ENCODE measurements at places on chromosomes 6 and 20.

DNA sequence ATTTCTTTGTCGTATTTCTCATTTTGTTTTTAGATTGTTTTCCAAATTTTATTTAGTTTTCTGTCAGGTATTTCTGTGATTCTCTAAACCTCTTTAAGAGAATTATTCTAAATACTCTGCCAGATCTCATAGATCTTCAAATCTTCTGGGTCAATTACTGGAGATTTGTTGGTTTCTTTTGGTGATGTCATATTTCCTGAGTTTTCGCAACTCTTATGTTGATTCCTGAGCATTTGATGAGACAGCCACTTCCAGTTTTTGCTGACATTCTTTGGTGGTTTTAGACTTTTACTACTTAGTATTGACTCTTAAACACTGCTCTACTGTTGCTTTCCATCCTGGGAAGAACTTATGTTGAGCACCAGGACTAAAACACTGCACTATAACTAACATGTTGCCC lies 21.9 kb downstream of the ADGB start:
- DNase-seq = no peak

- no peak for DNase-seq
These were observed 528.7 kb upstream of the SOX4 start for GRCh38 chr6:21064756-21065340.

- peak; percentile 92 for DNase-seq
These were observed 96.5 kb downstream of the HFE start for GRCh38 chr6:26183581-26184366.

- DNase-seq = no peak
These were observed 243.9 kb downstream of the LY86 start for GRCh38 chr6:6832439-6832838.

GRCh38 chr20:10769700-10770099 lies 95.9 kb upstream of the JAG1 start:
- DNase-seq = no peak

GRCh38 chr6:143941852-143942627 lies 66.0 kb downstream of the PLAGL1 start:
- no peak for DNase-seq

GRCh38 chr6:160810238-160810637 lies 108.2 kb downstream of the PLG start:
- no peak for DNase-seq

GRCh38 chr6:101001012-101001411 lies 119.9 kb upstream of the ASCC3 start:
- no peak for DNase-seq

DNA sequence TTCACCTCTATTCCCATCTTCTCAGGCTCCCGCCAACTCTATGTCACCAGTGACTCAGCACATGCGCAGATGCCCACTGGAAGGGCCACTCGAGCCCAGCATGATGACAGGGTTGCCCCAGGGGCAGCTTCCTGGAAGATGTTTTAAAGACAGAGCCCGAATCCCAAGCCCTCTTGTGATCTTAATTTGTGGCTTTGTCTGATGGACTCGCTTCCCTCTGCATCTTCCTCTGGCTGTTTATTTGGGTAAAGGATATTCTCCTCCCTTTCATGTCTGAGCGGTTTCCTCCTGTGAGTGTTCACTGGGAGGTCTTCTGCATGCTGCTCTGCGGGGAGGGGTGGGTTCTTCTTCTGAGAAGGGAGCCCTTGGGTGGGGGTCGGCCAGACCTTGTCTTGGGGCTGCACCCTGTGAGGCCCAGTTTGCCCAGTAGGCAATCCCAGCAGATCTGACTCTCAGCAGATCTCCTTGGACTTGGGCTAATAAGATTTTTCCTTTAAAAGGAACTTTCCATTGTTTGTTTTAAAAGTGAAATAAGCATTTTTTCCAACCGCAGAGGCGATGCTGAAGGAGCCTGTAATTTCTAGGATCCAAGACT lies 401.0 kb downstream of the CDC5L start:
- DNase-seq = no peak

GRCh38 chr6:13439644-13440043 lies 47.8 kb downstream of the GFOD1 start:
- no peak for DNase-seq

DNA sequence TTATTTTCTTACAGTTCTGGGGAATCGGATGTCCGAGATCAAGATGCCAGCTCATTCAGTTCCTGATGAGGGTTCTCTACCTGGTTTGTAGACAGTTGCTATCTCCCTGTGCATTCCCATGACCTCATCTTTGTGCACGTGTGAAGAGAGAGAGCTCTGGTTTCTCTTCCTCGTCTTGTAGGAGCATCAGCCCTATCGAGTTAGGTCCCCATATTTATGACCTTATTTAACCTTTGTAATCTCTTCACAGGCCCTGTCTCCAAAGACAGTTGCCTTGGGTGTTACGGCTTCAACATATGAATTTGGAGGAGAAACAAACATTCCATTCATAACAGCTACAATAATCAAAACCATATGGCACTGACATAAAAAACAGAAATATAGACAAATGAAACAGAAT lies 455.3 kb downstream of the HACE1 start:
- DNase-seq = no peak

- DNase-seq = no peak
These were observed 516.4 kb upstream of the ARID1B start for GRCh38 chr6:156260815-156261214.

DNA sequence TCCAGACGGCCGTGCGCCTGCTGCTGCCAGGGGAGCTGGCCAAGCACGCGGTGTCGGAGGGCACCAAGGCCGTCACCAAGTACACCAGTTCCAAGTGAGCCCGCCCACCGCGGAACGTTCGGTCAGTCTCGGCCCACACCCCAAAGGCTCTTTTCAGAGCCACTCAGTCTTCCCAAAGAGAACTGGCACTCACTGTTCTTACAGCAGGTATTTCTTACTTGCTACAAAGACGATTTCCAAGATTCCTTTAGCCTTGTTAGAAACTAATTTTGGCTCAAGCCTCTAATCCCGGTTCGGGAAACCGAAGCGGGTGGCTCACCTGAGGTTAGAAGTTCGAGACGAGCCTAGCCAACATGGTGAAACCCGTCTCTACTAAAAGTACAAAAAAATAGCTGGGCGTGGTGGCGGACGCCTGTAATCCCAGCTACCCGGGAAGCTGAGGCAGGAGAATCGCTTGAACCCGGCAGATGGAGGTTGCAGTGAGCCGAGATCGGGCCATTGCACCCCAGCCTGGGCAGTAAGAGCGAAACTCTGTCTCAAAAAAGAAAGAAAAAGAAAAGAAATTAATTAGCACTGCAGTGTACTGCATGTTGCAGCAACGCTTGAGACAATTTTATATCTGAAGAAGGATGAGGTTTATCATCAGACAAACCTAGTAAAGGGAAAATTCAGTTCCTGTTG lies 73.1 kb downstream of the OR2B2 start:
- no peak for DNase-seq

GRCh38 chr20:23390091-23390774 lies 28.3 kb downstream of the GZF1 start:
- DNase-seq = no peak

DNA sequence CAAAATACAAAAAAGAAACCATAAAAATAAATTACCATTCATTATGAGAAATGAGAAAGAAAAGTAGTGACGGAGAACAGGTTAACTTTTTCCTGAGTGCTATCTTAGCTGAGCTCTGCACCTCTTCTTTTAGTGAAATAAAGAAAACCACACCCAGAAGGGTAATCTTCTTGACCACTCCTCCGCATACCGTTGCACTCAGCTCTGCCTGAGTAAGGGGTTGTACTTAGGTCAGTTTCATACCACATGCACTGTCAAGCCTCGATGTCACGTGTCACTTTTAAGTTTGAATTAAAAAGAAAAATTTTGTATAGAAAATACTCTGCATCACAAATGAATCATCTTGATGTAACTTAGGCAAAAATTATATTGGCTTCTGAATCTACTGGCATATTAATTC lies 2.8 kb downstream of the EZR start:
- DNase-seq = no peak

Data from hippocampal formation (tissue), 2 donors.